ENCODE measurements at places on chromosomes 1 and 21.
A peak's percentile ranks its signal among the peaks of the same experiment; 100 is the strongest.

- no peak for DNase-seq
Measured at GRCh38 chr1:8193840-8194406, 124.0 kb upstream of the SLC45A1 start.

- DNase-seq, result peak; percentile 17
Measured at GRCh38 chr1:222416001-222416791, 131.7 kb downstream of the HHIPL2 start.

DNA sequence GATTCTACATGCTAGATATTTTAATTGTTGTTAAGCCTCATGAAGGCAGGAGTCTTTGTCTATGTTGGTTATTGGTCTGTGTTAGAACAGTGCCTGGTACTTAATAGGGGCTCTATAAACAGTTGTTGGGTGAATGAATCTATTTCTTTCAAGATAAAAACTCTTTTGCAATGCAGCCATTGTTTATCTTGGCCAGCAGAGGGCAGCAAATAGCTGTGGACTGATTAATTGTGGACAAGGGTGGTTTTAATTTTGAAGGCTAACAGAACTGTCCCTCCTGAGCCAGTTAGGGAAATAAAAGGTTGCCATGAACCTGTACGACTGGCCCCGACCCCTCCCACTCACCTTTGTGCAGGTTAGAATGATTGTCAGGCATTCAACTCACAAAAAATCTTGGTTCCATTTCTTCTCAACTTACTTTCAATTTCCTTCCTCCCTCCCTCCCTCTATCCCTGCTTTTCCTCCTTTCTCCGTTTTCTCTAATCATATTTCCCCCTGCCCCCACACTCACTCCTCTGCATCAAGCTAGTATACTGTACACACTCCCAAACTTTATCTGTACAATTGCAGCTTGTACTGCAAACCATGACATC lies 66.3 kb upstream of the DIRAS3 start:
- DNase-seq, result peak; percentile 58

DNA sequence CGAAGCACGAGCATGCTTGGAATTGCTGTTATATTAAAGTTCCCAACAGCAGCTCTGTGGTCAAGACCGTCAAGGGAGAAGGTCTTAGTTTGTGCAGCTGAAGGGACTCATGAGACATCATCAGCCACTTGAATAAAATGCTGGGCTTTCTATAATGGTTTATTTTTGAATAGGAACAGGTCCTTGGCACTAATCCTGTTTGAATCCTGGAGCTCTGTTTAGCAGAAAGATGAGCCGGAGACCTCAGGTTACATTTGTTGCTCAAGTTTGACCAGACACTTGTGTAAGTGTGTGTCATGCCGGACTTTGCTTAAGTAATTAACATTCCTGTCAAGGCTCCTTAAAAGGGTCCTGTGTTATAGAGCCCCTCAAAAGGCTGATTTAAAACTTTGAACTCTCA lies 186.5 kb downstream of the ROR1 start:
- DNase-seq, result no peak

DNA sequence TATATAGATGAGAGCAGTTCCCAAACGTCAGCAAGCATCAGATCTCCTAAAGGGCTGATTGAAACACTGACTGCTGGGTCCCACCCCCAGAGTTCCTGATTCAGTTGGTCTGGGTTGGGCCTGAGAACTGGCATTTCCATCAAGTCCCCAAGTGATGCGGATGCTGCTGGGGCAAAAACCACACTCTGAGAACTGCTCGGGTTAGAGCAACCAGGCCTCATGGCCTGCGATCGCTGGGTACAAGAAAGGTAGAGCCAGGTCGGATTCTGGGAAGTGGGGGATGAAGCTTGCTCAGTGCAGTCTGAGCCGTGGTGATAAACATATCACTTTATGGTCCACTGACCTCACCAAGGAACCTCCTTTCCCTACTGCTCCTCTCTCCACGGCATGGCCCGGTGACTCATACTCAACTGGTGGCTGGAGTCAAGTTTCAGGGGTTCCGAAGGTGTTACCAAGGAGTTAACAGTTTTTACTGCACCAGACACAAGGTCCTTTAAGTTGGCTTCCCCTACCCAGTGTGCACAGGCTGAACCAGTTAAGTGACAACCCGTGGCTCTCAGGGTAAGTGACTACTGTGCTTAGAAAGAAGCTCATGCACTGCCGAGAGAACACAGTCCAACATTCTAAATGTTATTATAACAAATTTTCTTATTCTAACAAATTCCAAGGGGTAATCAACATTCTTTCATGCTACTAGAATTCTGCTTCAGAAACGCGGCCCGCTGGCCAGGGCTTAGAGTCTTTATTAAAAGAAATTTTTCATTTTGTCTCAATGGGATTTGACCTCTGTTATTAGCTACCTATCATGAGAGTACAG lies 153.5 kb downstream of the TGFBR3 start:
- DNase-seq, result peak; percentile 87

GRCh38 chr1:184650177-184650866 lies 104.3 kb downstream of the EDEM3 start:
- no peak for DNase-seq

DNA sequence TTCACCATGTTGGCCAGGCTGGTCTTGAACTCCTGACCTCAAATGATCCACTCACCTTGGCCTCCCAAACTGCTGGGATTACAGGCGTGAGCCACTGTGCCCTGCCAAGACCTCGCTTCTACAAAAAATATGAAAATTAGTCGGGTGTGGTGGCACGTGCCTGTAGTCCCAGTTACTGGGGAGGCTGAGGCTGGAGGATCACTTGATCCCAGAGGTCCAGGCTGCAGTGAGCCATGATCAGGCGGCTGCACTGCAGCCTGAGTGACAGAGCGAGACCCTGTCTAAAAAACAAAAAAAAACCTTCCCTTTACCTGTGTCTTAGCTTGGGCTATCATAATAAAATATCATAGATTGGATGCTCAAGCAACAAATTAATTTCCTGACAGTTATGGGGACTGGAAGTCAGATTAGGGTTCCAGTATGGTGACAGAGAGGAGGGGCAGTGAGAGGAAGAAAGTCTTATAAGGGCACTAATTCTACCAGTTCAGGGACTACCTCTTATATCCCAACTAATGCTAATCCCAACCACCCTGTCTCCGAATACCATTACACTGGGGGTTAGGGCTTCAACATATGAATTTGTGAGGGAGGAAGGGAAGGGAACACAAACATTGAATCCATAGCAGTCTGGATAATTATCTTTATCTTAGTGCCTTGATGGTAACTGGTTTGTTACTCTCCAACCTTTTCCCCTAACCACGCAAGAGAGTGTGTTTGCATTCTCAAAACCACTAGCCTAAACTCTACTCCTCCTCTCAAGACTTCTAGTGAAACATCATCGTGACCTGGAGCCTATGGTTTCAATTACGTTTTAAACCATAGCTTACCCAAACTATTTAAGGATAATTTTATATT lies 1.0 kb upstream of the NAXE start:
- DNase-seq, result no peak

DNA sequence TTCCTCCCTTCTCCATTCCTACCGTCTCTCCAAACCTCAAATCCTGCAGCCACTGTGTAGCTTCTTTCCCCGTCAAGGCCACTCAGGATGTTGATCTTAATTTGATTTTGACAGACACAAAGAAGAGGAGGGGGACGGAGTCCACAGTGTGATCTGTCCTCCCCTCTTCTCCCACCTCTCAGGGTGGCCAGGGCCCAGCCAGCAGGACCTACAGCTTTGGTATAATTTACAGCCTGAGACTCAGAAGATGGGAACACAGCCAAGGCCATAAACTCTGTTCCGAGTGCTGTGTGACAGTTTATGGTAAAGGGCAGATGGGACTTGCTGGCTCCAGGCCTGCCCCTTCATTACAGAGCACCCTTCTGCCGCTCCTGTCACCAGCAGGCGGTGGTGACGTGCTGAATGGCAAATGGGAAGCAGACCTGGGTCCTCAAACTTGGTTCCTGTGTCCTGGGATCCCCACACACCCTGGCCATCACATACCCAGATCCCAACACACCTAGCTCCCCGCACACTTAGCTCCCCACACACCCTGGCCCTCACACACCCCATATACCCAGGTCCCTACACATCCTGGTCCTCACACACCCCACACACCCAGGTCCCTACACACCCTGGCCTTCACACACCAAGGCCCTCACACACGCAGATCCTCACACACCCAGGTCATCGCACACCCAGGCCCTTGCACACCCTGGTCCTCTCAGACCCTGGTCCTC lies 71.6 kb downstream of the CD2 start:
- DNase-seq, result no peak

DNA sequence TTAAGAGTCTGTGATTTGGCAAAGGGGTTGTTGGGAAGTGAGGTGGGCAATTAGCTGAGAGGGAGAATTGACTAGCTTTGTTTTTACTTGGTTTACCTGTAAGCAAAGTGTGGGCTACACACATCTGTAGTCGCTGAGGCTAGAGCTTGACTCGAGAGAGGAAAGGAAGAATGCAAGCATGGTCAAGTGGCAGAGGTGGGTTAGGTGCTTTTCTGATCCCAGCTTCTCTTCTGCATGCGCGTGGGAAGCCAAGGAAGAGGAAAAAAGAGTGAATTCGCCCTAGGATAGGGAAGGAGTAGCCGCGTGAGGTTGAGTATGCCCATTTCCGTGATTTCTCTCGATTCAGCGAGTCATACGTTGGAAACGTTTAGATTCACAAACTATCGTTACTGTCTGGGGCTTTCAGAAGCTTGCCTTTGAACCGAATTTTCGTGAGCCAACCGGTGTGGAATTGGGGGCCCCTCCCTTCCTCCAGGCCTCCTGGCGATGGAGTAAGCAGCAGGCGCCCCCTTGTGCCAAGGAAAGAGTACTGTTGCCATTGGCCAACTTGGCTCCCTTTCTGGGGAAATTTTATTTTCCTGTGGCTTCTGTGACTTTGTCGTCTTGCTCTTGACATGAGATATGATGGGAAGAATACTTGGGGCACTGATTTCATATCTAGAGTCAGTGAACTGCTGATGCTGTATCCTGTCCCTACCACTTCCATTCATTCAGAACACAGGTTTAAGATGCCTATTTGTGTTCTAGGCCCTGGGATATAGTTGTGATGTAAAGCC lies 1.3 kb downstream of the PIGV start:
- DNase-seq, result peak; percentile 92
